Uterus (tissue), 4 donors: ENCODE measurements at places on chromosomes 11 and 22. TPM values are rescaled to one million over a fixed set of nuclear protein-coding genes. Genes with fewer than 3 reads are reported as not detected.

The ISX gene
- not detected for total RNA-seq

DNA sequence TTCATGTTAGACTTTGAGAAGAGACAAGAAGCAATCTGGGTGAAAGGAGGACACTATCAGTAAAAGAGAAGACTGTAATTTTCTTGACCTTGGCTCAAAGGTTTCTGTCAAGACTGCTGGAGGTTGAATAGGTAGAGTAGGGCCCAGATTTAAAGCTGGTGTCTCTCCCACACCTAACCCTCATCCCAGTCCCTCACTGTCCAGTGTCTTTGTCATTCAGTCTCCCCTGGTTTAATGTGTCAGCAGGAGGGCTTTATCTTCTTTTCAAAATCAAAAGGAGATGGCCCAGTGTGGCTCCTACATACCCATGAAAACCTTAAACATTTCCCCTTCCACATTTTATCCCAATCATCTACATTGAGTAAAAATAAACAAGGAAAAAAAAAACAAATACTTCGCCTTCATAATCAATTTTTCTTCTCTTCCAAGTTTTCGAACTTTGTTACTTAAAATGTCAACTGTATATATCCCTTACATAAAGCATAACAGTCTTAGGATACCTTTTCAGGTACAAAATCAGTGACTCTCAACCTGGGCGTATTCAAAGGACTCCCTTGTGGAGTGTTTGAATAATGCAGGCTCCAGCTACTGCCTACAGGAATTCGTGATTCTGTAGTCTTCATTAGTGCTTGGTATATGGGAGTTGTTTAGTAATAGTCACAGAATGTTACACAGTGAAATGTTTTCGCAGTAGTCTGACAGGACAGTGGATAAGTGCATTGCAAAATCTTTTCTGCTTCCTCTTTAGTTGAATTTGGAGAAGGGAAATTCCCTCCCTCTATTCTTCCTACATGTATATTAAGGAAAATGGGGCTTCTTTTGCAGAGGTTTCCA lies 87.2 kb downstream of the FAT3 start:
- no peak for DNase-seq

GRCh38 chr11:64339754-64340408 lies at the start of gene CCDC88B:
TSS of gene CCDC88B (plus strand) at chr11:64340204. CDS start at chr11:64340267, 63 bp downstream.
- DNase-seq: no peak

DNA sequence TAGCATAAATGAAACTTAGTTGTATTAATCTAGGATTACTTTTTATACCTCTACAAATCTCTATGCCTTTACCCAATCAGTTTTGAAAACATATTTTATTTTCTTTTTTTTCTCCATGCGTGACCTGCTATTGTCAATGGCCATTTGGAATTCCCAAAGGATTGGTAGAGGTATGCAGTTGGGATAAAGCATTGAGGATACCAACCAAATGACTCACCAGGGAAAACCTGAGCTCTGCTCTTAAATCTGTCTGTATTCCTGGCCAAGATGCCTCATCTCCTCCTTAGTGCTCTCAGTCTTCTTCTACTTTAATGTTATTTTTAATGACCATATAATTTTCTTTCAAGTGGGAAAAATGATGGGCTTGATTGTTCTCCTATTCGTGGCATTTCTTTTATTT lies 61.9 kb downstream of the EHF start:
- no peak for DNase-seq
